Activated T-helper 1 cell treated with anti-CD3 and anti-CD28 coated beads, Interleukin-12 subunit alpha, Interleukin-12 subunit beta, Interleukin-2, Interleukin-4 antibody, amounts not matched to agents 30 ng/mL and 10 ng/mL and 1 ng/mL, durations not matched to agents 14 hours and 24 hours and 36 hours (primary cell): ENCODE measurements at places on chromosomes 11 and 22. TPM values are rescaled to one million over a fixed set of nuclear protein-coding genes. Genes with fewer than 3 reads are reported as not detected.

GRCh38 chr11:91653079-91653754 lies 571.4 kb upstream of the FAT3 start:
- DNase-seq = no peak

GRCh38 chr22:29251265-29251664 lies 16.5 kb downstream of the RHBDD3 start:
- no peak for DNase-seq

DNA sequence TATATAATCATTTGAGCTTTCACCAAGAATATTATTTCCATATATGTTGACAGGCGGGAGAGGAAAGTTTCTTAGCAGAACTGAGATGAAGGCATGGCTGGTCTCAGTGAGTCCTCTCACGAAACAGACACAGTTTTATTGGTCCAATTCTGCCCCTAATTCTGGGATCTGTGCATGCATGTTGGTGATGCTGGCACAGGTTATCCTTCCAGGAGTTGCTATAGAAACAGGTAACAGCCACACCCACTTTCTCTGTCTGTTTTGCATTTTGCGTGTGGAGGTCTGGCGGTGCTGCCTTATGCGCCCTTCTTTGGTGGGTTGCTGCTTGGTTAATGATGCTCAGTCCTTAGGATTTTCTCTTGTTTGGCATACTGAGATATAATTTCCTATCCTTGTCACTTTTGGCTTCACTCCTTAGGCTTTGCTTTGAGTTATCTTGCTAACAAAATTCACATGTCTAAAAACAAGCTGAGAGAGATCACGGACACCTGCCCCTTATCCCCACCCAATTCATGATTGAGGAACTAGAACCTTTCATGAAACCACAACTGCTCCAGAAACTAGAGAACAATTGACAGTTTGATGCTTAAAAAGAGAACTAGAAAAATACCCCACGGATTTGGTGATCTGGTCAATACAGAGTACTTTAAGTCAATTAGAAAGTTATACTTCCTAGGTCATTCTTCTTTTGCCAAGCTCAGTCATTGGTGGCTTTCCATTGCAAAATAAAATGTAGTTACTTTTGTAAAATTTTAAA lies 189.3 kb downstream of the FAT3 start:
- no peak for DNase-seq

GRCh38 chr11:76161261-76161961 lies 44.9 kb downstream of the WNT11 start:
- no peak for DNase-seq

Gene MYBPC3
- not detected in 2 replicates for total RNA-seq
